ENCODE measurements at places on chromosomes 7 and 10.

DNA sequence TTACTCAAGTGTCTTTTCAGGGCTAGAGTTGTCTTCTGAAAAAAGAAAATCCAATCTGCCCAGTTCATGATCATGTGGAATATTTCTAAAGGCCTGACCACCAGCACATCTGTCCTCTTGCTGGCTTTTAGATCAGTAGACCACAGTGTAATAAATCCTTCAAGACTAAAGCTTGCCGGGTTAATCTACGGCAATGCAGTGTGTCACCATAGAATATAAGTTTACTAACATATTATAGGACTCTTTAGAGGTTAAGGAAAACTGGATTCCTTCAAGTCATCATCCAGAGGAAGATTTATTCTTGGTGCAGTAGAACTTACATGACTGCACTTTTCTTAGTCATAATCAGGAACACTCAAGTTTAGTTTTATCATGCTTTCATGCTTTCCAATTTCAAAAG is 349.5 kb downstream of the SEMA3D start:
- DNase-seq: no peak

DNA sequence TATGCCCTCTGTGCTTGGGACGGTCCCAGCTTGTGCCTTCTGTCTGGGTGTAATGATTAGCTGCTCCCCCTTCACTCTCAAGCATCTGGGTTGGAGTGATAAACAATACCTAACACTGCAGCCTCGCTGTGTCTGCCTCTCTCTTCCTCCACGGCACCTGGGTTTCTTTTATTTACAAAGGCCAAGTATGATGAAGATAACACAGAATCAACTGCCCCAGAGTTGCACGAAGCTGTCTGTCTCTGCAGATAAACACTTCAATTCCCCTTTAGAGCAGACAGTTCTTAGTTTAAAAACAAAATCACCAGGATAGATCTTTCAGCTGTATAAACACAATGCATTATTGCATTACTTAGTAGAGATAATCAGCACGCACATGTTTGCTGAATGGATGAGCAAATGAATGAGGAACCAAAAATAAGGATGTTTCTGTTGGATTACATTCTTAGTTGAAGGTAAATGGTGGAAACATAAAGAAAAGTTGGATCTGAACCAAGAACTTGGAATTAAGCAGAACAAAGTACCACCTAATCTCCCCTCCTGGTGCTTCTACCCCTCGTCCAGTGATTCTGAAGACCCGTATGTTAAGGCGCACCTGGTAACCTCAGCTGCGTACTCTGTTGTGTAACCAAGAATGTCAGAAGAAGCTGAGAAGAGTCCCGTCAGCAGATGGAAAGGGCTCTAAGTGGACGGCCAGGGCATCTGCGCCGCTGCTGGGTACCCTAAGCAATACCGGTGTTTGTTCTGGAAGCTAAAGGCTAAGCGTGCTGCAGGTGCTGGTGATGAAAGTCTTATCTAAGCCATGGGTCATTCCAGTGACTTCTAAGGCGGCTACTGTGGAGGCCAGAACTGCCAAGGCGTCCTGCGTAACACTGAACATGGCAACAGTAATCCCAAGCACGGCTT is 26.6 kb downstream of the INSIG1 start:
- DNase-seq: no peak

DNA sequence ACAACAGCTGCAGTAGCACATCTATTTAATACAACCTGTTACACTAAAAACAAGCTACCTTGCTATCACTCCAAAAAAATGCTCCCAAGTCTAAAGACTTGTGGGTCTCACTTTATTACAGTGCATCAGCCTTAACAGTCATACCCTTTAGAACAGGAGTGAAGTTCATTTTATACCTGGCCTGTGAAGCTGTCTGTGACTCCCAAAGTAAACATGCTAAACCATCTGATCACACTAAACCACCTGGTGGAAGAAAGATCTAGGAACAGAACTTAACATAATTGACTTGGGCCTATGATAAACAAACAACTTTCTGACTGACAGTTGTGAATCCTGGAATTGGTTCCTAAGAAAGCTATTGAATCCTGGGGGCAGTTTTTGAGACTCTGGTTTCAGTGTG is 80.9 kb upstream of the ATP6V0A4 start:
- no peak for DNase-seq

GRCh38 chr10:3140280-3140679 is 32.3 kb downstream of the PITRM1 start:
- no peak for DNase-seq

DNA sequence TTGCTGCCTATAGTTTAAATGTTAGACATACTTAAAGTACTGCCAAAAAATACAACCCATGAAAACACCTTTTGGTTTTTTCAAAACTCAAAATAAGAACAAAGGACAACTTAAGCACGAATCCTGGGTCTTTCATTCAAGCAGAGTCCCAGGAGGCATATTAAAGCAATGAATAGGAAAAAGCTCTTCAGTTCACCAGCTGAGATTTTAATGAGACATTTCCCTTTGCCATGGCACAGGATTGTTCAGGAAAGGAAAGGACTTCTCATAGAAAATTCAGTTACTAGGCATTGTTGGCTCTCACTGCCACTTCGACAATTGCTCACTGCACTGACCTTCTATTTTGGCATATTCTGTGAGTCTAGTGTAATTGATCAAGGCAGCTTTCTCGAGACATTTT is 133.5 kb upstream of the FEZF1 start:
- DNase-seq: no peak

DNA sequence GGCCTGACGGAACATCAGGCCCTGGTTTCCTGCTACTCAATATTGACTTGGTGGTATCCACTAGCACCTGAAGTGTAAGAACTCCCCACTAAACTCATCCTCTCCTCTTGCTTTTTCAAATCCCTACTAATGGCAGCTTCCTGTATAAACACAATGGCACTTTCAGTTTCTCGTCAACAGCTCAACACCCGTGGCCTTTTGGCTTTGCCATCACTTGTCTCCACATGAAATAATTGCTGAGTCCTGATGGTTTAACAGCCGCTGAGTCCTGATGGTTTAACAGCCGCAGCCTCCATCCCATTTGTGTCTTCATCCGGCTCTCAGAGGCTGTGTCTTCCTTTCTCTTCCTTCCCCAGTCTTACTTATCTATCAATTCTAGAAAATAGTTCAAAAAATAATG is 261.4 kb upstream of the PITRM1 start:
- no peak for DNase-seq

DNA sequence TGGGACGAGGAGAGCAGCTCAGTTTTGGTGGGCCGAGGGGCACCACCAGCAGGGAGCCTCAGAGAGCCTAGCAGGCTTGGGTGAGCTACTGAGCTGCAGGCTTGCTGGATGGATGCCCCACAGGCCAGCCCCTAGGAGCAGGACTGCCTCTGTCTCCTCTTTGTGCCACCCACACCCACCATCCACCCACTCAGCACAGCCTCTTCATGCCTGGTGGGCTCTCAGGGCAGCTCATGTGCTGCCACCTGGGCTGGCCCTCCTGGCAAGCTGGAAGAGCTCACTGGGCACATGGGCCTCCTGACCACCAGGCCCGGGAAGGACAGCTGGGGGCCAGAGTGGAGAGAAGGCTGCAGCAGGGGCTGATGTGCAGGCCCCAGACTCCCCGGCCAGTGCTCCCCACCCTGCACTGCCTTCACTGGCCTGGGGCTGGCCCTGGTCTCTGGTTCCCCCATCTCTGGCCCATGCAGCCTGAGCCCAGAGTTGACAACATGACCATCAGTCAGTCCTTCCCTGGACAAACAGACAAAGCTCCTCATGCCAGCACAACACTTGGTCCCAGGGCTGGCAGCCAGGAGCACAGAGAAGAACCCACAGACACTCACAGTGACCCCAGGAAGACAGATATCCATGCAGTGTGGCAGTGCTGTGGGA is 8.2 kb downstream of the RASGEF1A start:
- DNase-seq: no peak

DNA sequence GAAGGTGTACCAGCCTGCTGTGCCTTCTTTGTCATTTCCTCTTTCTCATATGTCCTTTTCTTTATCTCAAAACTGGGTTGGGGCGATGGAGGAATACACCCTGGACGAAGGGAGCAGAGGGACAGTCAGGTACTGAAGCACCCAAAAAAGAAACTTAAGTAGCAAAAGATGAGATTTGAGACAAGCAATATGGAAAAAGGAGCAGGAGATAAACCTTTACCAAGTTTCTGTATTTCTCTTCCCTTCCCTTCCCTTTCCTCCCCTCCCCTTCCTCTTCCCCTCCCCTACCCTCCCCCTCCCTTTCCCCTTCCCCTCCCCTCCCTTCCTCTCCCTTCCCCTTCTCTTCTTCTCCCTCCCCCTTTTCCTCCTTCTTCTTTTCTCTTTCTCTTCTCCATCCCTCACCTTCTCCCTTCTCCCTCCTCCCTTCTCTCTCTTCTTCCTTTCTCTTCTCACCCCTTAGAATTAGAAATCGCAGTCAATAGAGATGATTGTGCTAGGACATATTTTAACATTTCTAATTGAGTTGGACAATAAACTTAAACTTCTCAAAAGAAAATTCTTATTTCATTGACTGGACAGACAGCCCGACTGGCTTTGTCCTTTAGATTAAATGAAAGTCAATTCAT is 114.7 kb upstream of the PLXDC2 start:
- no peak for DNase-seq

- DNase-seq: no peak
Observed at GRCh38 chr7:25223206-25223605, 5.1 kb downstream of the NPVF start.

DNA sequence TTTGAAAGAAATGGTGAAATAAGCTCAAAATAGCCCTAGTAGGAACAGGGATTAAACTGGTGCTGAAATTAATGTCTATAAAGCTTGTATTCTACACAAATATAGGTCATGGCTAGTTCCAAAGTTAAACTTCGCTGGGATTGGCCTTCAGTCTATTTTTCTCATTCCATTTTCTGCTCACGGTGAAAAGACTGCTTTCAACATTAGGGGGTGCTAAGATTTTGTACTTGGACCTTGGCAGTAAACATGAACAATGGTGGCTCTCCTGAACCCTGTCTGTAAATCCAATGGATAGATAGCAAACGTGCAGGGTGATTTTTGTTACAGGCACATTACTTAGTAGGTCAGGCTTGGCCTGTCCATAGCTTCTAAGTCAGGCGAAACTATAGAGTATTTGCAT is 36.0 kb upstream of the RSU1 start:
- DNase-seq: no peak

DNA sequence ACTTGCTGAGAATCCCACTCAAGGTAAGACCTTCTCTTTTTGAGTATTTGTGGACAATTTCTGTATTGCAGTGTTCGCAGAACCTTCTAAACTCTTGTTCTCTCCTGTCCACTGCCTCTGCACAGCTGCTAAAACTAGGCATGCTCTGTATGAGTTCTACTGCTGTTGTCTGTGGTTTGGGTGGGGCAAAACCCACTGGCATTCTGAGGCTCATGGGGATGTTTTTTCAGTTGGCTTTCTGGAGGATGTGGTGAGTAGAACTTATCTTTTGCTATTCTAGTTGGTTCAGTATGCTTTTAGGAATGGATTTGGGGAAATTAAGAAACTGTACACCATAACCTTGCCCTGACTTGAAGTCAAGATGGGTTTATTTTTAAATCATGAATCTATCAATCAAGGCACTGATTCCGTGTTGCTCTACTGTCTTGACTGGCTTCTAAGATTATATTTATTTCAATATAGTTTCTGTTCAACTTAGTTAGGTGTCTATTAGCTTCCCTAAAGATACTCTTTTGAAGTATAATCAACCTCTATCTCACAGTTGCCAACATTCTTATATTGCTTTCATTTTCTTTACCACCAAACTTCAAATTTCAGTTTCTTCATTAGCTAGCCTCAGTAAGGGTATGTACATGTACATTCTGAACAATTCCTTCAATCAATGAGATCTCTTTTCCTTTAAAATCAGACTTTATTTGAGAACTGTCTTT is 25.0 kb upstream of the C1GALT1 start:
- peak; percentile 90 for DNase-seq

DNA sequence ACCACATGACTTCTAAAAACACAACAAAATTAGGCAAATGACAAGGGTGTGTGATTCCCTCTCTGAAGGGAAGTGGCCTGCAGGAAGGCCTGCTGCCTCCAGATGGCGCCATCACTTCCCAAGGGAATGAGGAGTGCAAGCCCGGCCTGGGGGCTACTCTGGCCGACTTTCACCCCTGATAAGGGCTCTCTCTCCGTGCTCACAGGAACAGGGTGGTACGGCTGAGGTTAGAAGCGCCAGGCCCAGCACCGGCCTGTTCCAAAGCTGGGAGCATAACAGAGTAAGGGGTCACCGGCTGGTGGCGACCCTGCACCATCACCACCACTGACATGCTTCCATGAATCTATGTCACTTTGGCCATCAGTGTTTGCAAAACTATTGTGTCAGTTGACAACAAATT is 13.1 kb downstream of the RBP3 start:
- DNase-seq: no peak

GRCh38 chr10:87761892-87762291 is 56.1 kb downstream of the ATAD1 start:
- DNase-seq: peak; percentile 54

DNA sequence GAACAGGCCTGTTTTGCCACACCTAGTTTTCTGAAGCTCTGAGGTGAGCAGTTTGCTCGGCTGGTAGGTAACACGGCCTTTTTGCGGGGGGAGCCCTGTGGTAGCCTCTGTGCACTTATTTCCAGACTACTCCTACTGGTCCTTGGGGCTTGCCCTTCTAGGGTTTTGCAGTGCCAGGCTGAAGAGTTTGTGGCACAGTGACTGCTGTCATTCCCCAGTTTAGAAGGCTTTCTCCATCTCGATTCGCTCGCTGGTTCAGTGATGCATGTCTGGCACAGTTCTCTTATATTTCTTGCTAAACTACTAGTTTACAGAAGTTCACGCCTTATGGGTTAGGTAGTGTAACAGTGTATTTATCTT is 711 bp downstream of the KIF20B start:
- no peak for DNase-seq

DNA sequence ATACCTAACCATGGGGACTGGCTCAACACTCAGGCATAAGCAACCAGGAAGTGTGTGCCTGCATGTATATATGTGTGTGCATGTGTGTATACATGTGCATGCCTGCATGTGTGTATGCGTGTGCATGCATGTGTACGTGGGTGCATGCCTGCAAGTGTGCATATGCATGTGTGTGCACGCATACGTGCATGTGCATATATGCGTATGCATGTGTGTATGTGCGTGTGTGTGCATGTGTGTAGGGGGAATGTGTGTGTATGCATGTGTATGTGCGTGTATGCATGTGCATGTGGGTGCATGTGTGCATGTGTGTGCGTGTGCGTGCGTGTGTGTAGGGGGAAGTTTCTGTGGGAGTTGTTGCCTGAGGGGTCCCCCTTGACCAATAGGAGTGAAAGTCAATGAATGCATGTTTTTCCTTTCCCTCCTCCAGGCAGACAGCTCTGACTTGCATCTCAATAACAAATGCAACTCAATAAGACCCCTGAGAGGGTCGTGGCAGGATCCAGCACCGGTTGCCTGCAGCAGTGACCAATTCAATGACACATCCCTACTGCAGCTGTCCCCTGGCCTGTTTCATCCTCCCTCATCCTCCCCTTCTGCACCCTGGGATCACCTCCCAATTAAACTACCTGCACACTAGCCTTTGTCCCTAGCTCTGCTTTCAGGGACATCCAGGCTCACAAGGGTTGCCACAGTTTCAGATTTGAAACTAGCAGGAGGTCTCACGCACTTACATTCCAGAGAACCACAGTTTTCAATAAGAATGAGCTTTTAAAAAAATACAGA is 27.0 kb upstream of the FZD8 start:
- DNase-seq: no peak

All from stromal cell of bone marrow (primary cell).